ENCODE measurements at places on chromosomes 16 and 17. TPM values are rescaled to one million over a fixed set of nuclear protein-coding genes. Genes with fewer than 3 reads are reported as not detected.
A peak's percentile ranks its signal among the peaks of the same experiment; 100 is the strongest.

- no peaks in the 10 kb centered on the region for H3K4me1 ChIP-seq
- no peaks in the 10 kb centered on the region for H3K27me3 ChIP-seq
- no peak overlapping the region for H3K4me3 ChIP-seq
- no peak overlapping the region for H3K27ac ChIP-seq
Measured at GRCh38 chr17:54404259-54404658, 496.4 kb upstream of the TOM1L1 start.

- H3K36me3 ChIP-seq: peaks cover 4% of the 10 kb centered on the region
- no peak for DNase-seq
- H3K4me3 ChIP-seq: no peak overlapping the region
- no peaks in the 10 kb centered on the region for H3K27me3 ChIP-seq
- no peaks in the 10 kb centered on the region for H3K4me1 ChIP-seq
Measured at GRCh38 chr17:73042809-73043685, 49.4 kb downstream of the SLC39A11 start.

- H3K27ac ChIP-seq: peak overlapping the region; percentile 98
- peak overlapping the region; percentile 93 for H3K4me3 ChIP-seq
- H3K36me3 ChIP-seq: peaks cover 5% of the 10 kb centered on the region
Measured at GRCh38 chr16:15644267-15644961, 1.5 kb upstream of the MARF1 start.

DNA sequence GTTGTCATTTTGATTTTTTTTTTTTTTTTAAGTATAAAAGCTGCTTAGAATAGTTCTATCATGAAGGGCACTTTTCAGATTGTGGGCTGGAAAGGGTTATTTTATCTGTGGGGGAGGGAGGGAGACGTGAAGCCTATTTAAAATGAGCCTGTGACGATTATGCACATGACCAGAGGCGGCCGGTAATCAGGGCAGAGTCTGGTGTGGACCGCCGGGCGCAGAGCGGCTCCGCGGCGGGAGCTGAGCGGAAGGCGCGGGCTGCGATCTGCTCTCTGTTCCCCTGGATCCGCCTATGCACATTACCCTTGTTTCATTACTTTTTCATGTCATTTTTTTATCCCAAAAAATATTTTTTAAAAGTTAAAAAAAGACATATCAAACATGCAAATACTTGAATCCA lies 23.5 kb downstream of the TMC6 start:
- no peak for DNase-seq
- H3K27me3 ChIP-seq: no peaks in the 10 kb centered on the region
- H3K27ac ChIP-seq: no peak overlapping the region
- H3K4me1 ChIP-seq: peaks cover 11% of the 10 kb centered on the region
- no peak overlapping the region for H3K4me3 ChIP-seq
- peaks cover 48% of the 10 kb centered on the region for H3K36me3 ChIP-seq

The CLEC3A gene
- total RNA-seq: not detected

All from activated T-helper 2 cell treated with anti-CD3 and anti-CD28 coated beads, Interferon-gamma antibody, Interleukin-2, Interleukin-4, amounts not matched to agents 10 μg/mL and 5 μg/mL and 100 μg/mL, durations not matched to agents 14 hours and 24 hours and 36 hours (primary cell).